ENCODE measurements at places on chromosomes 6 and 20.

DNA sequence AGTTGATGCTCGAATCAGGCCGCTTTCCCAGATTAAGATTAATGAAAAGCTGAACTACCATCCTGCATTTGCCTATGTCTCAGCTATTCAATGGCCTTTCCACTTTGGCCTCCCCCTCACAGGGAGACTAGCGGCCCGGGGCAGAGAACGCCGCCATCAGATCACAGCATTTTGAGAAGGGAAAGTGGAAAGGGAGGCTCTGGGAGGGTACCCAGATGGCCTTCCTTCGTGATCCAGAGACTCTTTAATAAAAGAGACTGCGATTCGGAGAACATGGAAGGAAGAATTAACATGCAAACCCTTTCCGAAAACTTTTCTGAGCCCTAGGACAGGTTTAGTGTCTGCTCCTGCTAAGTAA is 533 bp downstream of the MRPS18A start:
- no peak for DNase-seq

DNA sequence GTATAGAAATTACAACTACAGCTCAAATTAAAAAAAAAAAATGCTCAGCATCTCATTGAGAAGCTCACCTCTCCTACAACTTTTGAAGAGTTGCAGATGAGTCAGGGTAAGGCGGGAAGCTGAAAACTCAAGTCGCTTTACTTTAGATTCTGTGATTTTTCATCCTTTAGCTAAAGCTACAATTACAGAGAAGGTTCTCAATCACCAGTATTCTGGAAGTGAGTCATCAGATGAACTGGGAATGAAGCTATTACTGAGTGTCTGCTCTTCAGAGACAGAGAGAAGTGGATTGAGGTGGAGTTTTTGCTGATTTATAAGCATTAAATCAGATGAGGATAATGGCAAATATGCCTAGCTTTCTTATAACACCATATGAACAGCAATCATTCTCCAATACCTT is 91.9 kb downstream of the TFAP2A start:
- no peak for DNase-seq

GRCh38 chr6:167540796-167541195 is 215.9 kb downstream of the TTLL2 start:
- DNase-seq = no peak

- no peak for DNase-seq
Observed at GRCh38 chr20:1371202-1371782, 21.6 kb downstream of the FKBP1A start.

DNA sequence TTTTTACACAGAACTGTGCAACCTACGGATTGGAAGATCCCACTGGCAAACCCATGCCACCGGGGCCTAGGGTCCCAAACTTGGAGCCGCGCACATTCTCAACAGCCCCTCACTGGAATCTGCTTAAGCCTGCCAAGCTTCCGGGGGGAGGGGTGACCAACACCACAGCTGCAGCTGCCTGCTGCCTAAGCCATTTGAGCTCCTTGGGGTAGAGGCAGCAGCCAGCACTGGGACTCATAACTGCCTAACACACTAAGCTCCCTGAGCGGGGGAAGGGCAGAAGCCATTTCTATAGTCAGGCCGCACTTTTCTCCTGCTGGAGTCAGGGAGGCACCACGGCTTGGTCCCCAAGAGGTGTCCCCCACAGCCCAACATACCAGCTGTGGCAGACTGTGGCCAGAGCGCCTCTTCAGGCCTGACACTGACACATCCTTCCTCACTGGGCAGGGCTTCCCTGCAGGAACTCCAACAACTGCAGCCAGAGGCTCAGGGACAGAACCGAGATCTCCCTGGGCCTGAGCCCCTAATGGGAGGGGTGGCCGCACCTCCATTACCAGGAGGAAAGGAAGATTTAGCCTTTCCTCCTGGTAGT is 270.3 kb upstream of the ECI2 start:
- DNase-seq = no peak

GRCh38 chr20:41782730-41783406 is 164.7 kb upstream of the CHD6 start:
- DNase-seq = no peak

GRCh38 chr6:43669050-43669921 is 18.3 kb downstream of the MRPS18A start:
- DNase-seq = no peak

DNA sequence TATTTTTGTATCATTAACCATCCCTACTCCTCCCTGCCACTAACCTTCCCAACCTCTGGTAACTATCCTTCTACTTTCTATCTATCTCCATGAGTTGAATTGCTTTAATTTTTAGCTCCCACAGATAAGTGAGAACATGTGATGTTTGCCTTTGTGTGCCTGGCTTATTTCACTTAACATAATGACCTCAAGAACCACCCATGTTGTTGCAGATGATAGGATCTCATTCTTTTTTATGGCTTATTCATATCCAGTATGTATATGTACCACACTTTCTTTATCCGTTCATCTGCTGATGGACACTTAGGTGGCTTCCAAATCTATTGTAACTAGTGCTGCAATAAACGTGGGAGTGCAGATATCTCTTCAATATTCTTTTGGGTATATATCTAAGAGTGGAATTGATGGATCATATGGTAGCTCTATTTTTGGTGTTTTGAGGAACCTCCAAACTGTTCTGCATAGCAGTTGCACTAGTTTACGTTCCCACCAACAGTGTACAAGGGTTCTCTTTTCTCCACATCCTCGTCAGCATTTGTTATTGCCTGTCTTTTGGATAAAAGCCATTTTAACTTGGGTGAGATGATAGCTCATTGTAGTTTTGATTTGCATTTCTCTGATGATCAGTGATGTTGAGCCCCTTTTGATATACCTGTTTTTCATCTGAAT is 201.4 kb downstream of the ARHGAP18 start:
- DNase-seq = no peak

DNA sequence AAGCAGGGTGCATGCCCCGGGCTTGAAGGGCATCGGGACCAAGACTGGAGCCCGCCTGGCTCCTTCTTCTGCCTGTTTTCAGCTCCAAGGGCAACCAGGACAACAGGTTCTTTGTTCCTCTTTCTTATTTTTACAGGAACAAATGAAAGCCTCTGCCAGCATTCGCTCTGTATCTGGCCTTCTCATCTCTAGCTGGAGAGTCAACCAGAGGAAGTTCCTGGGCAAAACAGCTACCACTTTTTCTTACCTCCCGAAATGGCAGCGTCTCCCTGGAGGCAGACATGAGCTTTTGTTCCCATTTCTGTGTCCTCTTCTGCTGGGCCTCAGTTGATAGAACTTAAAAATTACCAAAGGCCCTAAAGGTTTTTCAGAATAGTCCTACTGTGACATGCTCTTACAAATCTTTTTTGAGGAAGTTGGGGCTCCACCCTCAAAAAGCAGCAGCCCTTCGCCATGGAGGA is 74.1 kb upstream of the NAA20 start:
- DNase-seq = no peak

- peak; percentile 20 for DNase-seq
Observed at GRCh38 chr20:4082406-4083097, 67.2 kb upstream of the RNF24 start.

DNA sequence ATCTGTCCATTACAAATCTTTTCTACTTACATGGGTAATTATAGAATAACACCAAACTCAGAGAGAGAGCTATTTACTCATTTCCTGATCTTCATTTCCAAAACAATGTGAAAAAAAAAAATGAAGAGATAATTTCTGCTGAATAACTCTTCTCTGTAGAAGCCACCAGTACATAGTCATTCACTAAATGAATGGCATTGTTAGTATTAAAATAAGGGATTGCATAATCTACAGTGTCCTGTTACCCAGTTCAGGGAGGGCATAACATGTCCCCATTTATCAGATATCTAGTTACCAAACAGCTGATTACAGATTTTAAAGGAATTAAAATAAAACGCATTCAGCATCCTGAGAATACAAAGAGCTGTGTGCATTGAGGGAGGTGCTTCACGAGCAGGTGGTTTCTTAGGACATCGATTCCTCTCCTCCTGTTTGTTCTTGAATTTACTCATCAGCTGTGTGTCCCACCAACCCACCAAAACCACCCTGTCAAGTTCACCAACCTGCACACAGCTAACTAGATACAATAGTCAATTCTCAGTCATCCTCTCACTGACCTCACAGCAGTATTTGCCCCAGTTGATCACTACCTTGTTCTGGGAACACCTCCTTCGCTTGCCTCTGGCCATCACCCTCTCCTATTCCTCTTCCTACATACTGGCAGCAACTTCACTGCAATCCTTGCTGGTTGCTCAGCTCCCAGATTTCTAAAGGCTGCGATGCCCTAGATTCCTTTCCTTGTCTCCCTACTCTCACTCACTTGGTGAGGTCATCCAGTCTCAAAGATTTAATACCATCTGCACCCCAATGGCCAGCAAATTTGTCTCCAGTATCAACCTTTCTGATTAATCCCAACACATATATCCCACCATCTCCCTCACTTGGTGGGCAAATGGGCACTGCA is 18.7 kb downstream of the CNKSR3 start:
- no peak for DNase-seq

DNA sequence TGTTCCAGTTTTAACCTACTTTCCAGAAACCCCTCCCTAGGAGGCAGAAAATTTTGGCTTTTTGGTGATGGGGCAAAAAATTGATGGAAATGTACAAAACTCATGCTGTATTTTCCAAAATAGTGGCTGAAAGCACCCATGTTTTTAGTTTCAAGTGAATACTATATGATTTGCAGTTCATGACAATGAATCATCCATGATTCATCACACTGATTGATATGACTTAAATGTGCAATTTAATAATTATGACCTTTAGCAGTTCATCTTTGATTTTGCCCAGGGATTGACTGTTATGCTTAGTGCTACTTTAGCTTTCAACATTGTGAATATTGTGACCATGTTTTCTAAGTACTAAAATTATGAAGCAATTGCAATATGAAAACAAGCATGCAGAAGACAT is 478.7 kb downstream of the HTR1B start:
- no peak for DNase-seq

DNA sequence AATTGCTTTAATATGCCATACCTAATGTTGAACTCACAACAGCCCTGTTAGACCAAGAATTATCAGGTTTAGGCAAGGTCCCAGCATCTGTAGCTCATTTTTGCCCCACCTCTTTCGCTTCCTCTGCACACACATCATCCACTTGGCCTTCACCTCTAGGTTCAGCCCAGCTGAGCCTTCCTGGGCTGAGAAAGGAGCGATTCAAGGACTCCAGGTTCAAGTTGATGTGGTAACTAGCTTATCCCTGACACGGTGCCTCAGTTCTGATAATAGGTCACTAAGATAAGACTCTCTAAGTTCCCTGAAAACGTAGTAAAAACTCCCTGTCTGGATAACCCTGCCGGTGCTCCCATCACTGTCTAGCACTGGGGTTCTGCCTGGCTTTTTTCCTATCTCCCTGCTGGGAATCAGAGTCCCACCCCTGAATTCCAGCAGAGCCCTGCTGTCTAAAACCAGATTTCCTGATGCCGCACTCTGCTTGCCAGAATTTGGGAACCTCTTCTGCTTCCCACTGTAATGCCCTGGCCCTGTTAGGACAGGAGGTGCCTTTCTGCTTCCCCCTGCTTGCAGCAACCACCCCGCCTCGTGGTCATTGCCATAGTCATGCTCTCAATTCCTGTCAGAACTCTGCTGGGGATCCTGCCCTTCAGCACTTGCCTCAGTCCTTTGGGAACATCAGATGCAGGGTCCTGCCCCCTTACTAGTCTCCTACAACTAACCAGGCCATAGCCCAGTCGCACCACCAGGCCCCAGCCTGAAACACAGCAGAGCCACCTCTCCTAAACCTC is 47.6 kb downstream of the ALDH8A1 start:
- no peak for DNase-seq

DNA sequence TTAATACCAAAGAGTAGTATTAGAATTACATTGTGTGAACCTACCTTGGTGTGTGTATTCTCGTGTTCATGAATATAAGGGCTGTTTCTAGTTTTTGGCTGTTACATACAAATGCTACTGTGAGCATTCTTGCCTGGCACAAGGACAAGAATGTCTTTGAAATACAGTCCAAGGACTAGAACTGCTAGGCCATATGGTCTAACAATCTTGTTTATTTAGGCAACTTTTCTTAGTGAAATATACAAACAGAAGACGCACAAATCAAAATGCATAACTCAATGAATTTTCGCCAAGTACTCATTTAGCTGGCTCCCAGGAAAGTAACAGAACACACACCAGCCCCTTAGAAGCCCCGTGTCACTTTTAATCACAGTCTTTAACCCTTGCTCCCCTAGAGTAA is 28.5 kb downstream of the KDM1B start:
- DNase-seq = no peak

- DNase-seq = no peak
Observed at GRCh38 chr20:39142407-39143096, 180.4 kb downstream of the DHX35 start.

DNA sequence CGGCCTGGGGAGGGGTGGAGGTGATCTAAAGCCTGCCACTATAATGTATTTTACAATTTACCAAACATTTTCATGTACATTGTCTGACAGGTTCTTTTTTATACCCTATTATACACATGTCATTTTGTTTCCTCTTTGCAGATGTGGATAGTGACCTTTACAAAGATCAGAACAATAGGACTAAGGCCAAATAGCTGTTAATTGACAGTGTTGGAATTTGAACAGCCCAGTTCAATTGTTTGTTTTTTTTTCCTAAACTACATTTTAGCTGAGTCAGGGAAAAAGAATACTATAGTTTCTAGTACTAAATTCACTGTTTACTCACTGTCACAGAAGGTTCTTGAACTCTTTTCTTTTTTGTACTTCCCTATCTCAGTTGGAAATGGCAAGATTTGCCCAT is 40.2 kb downstream of the PGM3 start:
- no peak for DNase-seq

DNA sequence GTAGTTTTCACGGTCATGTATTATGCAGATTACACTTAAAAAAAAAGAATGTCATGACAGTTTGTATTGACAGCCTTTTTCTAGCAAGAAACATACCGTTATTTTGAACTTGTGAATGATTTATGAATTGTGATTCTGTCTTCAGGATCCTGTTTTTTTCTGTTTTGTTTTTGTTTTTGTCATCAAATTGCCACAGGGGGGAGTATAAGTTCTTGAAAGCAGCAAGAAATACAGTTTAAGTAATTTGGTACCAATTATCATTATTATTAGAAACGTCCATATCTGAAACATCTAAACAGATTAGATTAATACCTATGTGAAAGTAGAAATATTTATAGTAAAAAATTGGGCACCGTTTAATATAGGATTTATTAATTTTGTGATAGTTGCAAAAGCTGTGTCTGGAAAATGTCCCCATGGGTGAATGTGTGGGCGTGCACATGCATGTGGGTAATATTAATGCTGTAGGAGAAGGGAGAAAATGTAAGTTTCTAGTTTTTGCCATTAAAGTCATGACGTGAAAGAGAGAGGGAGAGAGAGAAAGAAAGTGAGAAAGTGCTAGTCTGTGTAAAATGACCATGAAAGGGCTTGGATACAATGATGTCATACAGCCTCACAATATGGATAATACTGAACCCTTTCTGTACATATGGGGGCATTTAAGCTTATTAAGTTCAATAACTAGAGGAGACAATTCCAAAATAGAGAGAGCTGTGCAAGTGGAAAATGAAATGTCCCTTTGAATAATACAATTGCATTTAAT is 9.4 kb upstream of the CCN2 start:
- no peak for DNase-seq

- no peak for DNase-seq
Observed at GRCh38 chr20:49700411-49701185, 13.1 kb downstream of the B4GALT5 start.
